ENCODE measurements at places on chromosomes 5 and 9. TPM values are rescaled to one million over a fixed set of nuclear protein-coding genes. Genes with fewer than 3 reads are reported as not detected.

The XRCC4 gene
- 10.7 TPM for total RNA-seq

The ARRDC3 gene
- total RNA-seq, result 24.9 TPM

The SPDL1 gene
- total RNA-seq, result 75.3 TPM

The ENHO gene
- total RNA-seq, result not detected

The APBA1 gene
- 0.65 TPM for total RNA-seq

The LMAN2 gene
- 321 TPM for total RNA-seq

The DBH gene
- not detected for total RNA-seq

The PDZD2 gene
- 5.9 TPM for total RNA-seq

The ROPN1L gene
- not detected for total RNA-seq

The TMC1 gene
- total RNA-seq, result not detected

The AK8 gene
- 0.85 TPM for total RNA-seq

The FBN2 gene
- 40.0 TPM for total RNA-seq

The LHX3 gene
- not detected for total RNA-seq

The IGFBPL1 gene
- total RNA-seq, result 1.5 TPM

The TBC1D9B gene
- total RNA-seq, result 47.8 TPM

The TMOD1 gene
- total RNA-seq, result not detected

The AK6 gene
- total RNA-seq, result 17.4 TPM

The CCL28 gene
- total RNA-seq, result 1.2 TPM

The CSF2 gene
- not detected for total RNA-seq

Data from airway epithelial cell (primary cell).